NCI-H1694 (cell line): ENCODE measurements at places on chromosomes 1 and 21.

DNA sequence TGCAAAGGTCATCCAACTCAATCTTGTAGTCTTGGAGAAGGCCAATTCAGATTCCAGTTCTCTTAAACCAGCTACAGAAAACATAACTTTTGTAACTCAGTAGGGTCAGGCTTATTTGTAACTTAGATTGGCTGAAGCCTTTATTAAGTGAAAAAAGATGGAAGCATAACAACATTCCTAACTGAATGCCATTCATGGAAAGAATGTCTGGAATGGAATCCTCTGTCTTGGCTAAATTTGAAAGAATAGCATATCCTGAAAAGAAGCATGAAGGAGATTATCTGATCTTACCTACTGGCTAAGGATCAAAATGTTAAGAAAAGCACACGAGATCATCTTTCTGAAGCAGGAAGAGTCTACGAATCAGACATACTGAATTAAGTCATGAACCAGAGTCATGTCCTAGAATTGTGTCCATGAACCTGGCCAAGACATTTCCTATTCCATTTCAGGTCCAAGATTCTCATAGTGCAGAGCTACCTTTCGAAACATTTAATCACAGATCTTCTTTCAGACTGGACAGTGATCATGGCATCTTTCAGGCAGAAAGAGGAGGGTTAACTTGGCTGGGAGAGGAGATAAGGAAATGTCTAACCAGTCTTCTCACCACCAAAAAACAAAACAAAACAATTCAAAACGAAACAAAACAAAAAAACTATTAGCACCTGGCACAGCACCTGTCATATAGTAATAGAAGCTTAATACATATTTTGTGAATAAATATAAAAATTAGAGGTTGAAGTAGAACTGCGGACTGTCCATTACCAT, 75.6 kb downstream of the XCL2 start:
- DNase-seq, result no peak

GRCh38 chr1:156214024-156214748, 1.4 kb downstream of the PMF1 start:
- no peak for DNase-seq

- no peak for DNase-seq
These were observed 191.1 kb upstream of the LHX8 start for GRCh38 chr1:74943046-74943445.

GRCh38 chr1:64841330-64842065, 96.6 kb downstream of the RAVER2 start:
- no peak for DNase-seq

- DNase-seq, result no peak
These were observed 149.5 kb downstream of the TTLL7 start for GRCh38 chr1:83849191-83850061.

- no peak for DNase-seq
These were observed 13.6 kb downstream of the PCNX2 start for GRCh38 chr1:233281711-233282581.

DNA sequence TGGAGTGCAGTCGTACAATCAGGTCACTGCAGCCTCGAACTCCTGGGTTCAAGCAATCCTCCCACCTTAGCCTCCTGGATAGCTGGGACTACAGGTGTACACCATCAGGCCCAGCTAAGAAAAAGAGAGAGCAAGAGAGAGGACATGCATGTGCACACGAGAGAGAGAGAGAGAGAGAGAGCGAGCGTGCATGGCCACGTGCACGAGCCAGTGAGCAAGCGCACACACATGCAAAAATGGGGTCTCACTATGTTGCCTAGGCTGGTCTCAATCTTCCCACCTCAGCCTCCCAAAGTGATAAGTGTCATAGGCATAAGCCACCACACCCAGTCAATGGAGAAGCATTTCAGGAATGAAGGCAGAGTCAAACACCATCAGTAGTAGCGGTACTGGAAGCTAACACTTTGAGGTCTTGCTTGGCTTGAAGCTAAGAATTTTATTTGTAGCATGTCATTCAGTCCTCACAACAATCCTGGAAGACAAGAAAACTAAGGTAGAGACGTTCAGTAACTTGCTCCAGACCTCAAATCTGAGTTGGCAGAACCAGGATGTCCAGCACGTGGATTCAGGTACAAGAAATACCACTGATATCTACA, 14.5 kb downstream of the GNB1 start:
- DNase-seq, result no peak

GRCh38 chr21:32957545-32957944, 68.2 kb upstream of the OLIG2 start:
- peak; percentile 86 for DNase-seq

- no peak for DNase-seq
These were observed 184.8 kb upstream of the COA6 start for GRCh38 chr1:234188454-234188792.

- peak; percentile 21 for DNase-seq
These were observed 90.2 kb downstream of the ESRRG start for GRCh38 chr1:216632980-216633379.

DNA sequence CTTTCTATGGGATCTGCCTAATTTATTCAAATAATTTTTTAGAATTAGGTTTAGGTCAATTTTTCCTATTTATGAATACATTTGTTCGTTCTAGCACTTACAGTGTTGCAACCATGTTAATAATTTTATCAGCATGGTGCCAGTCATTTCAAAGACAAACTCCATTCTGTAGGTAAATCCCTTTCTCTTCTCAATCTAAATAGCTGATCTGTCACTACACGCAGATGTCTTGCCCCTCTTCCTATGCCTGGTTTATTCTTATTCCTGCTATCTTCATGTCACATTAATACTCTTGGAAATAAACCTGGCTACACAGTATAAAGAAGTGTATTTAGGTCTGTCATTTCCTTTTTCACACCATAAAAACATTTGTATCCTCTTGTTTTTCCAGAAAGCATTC, 1172.4 kb downstream of the BRINP3 start:
- no peak for DNase-seq

- no peak for DNase-seq
These were observed 19.4 kb downstream of the TNFSF4 start for GRCh38 chr1:173187671-173188237.

DNA sequence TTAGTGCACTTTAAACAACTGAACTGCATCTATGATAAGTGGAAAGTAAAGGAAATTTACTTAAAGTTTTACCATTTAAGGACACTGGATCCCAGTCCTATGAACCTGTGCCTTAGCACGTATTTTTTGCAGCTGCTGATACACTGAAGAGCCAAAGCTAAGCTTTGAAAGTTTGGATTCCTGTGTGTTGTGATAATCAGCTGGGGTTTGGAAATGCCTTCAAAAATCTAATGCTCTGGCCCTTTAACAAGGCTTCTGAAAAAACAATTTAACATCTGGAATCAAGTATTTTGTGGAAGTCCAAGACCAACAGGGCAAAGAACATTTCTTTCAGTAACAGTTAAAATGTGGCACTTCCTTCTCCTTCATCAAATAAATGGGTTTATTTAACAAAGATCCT, 51.8 kb downstream of the DDAH1 start:
- no peak for DNase-seq

GRCh38 chr1:163672976-163673758, 351.4 kb downstream of the NUF2 start:
- DNase-seq, result no peak

GRCh38 chr1:247096112-247096511, 8.0 kb downstream of the ZNF669 start:
- no peak for DNase-seq

DNA sequence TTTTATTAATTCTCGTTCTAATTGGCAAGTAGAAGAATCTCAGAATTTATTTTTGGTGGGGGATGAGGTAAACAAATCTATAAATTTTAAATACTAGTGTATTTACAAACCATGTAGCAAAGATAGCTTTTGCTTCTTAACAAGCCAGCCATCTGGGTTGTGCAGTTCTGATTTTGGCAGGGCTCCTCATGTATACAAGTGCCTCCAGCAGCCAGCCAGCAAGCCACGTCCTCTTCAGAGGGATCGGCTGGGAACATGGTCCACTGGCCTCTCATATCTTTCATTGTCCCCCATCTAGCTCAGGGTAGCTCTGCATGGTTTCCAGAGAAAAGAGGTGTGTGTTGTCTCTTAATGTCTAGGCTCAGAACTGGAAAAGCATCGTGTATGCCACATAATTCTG, 659.1 kb downstream of the MRPL39 start:
- DNase-seq, result peak; percentile 83

- no peak for DNase-seq
These were observed 1.2 kb downstream of the NT5C1A start for GRCh38 chr1:39670689-39671088.

DNA sequence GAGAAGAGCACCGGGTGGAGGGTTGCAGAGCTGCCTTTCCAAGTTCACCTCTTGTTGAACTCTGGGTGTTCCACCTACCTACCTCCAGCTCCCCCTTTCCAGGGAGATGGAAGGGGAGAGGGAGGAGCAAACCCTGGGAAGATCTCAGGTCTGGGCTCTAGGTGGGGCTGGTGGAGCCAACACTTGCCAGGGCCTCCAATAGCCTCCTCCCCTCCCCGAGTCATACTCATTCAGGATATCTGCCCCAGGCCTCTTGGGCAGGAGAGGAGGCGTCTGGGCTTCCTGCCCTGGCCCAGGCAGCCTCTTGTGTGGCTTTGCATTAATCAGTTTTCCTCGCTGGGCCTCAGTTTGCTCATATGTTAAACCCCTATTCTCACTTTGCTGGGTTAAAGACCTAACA, 13.4 kb downstream of the RAP1GAP start:
- no peak for DNase-seq

- DNase-seq, result peak; percentile 17
These were observed 12.7 kb downstream of the C1QB start for GRCh38 chr1:22665752-22666151.

DNA sequence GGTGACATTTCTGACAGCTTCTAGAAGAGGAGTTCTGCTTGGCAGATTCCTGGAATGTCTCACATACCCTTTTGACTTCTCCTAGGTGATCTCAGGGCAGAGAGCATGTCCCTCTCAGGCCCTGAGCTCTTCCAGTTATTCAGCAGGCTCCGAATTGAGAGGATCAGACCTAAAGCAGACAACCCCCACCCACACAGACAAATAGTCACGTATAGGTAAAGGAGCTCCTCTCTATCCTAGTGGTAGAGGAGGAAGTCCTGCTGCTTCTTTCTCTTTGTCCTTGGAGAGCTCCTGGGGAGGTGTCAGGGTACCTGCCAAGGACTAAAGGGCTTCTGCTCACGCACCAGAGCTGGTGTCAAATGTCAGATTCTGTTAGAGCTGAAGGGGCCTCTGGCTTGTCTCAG, 128.1 kb downstream of the IER5 start:
- DNase-seq, result no peak

DNA sequence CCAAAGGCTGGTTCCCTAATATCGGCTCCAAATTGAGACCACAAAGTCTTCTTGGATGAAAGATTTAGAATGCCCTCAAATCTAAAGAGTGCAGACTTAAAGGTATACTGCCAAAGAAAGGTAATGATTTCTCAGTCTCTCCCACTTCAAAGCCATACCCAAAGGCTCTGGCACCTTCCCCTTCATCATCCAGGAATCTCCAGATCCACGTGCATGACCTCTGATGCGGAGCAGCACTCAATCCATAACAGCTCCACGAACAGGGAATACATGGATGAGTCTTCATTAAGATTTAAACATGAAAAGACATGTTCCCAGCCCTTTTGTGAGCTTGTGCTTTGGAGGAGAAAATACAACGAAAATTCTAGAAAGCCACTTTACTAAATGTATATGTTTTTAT, 453.9 kb downstream of the DSCAM start:
- DNase-seq, result no peak

- no peak for DNase-seq
These were observed 26.1 kb downstream of the PCAT6 start for GRCh38 chr1:202836623-202837403.

DNA sequence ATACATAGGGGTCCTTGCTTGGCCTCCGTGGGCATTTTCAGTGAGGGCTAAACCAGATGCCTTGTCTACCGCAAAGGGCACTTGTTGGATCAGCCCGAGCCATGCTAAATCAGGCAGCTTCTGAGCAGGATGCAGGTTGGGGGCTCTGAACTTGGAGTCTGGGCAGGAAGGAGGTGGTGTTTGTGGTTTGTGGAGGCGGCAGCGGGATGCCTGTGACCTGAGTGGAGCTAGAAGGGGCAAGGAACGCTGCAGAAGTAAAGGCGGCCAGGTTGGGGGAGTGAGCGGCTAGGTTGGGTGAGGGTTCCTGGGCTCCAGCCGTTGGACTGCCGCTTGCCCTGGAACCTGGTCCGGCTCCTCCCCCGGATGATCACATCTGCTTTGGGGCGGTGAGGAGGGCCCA, 183.9 kb downstream of the CAMTA1 start:
- DNase-seq, result no peak

DNA sequence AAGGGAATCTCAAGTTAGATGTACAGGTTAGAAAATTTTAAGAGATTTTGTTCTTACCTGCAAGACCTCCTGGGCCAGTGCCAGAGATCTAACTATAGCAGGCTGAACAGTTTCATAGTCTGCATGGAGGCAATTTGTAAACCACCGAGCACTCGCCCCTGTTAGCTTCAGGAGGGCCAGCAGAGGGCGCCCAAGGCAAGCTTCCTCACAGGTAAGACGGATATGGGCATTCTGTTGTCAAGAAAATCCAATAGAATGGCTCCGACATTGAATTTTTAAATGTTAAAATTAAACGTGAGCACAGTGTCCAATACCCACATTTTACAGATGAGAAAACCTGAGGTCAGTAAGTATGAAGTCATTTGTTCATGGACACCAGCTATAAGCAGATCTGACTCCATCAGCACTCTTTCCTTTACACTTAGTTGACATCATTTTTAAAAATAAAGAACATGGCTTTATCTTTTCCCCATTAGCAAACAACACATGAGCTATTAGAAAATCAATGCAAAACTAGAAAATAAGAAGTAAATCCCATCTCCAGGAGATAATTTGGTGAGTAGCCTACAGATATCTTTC, 2.2 kb downstream of the REG4 start:
- peak; percentile 48 for DNase-seq

DNA sequence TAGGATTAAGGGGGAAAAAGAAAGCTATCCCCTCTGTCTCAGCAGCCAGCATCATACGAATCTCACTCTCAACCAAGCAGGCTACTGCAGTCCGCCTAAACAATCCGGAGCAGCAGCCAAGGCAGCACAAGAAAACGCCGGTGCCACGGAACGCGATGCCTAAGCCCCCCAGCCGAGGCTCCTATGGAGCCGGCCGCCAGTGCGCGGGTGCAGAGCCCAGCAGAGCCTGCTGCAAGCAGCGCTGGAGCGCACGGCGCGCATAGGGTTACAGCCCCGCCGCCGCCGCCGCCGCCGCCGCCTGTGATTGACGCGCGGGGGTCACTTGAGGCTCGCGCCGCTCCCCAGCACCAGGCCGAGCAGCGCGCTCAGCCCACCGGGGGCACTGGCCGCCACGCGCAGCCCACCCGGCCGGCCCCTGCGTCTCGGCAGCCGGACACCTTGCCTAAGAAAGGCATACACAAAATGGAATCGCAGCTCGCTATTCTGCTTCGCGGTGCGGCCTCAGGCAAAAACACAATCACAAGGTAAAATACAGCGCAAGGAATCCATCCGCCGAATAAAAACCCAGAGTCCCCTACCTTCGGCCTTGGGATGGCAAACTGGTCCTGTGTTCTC, 780 bp downstream of the HIVEP3 start:
- no peak for DNase-seq

DNA sequence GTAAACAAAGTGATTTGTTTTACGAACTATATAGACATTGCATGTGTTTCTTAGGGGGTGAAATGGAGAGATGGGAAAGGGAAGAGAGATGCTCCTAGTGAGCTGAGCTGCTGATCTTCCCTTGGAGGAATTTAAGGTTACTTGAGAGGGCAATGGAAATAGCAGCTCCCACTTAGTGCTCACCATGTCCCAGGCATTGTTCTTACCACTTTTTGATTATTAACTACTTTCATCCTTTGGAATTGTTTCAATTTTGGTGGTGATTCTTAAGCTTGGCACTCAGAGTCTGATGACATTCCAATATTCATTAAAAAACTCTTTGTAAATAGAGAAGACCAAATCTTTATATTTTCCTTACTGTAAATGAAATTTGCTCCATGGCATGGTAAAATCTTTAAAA, 124.9 kb downstream of the ITSN1 start:
- no peak for DNase-seq
